ENCODE measurements at places on chromosomes 12 and 14.
A peak's percentile ranks its signal among the peaks of the same experiment; 100 is the strongest.

- DNase-seq: no peak
Measured at GRCh38 chr14:29446971-29447370, 480.7 kb downstream of the PRKD1 start.

GRCh38 chr14:92004062-92004461, 35.8 kb downstream of the TRIP11 start:
- DNase-seq: no peak

GRCh38 chr14:102870994-102871831, 51.2 kb upstream of the AMN start:
- DNase-seq: no peak

- peak; percentile 74 for DNase-seq
Measured at GRCh38 chr12:108832730-108833354, 24.5 kb downstream of the SSH1 start.

GRCh38 chr12:75476071-75476470, 4.5 kb upstream of the GLIPR1 start:
- DNase-seq: no peak

GRCh38 chr12:107318556-107318805, 225.1 kb upstream of the CRY1 start:
- DNase-seq: no peak

- DNase-seq: no peak
Measured at GRCh38 chr12:66379616-66380015, 77.3 kb downstream of the HELB start.

- DNase-seq: no peak
Measured at GRCh38 chr14:64845878-64846277, 33.8 kb downstream of the SPTB start.

DNA sequence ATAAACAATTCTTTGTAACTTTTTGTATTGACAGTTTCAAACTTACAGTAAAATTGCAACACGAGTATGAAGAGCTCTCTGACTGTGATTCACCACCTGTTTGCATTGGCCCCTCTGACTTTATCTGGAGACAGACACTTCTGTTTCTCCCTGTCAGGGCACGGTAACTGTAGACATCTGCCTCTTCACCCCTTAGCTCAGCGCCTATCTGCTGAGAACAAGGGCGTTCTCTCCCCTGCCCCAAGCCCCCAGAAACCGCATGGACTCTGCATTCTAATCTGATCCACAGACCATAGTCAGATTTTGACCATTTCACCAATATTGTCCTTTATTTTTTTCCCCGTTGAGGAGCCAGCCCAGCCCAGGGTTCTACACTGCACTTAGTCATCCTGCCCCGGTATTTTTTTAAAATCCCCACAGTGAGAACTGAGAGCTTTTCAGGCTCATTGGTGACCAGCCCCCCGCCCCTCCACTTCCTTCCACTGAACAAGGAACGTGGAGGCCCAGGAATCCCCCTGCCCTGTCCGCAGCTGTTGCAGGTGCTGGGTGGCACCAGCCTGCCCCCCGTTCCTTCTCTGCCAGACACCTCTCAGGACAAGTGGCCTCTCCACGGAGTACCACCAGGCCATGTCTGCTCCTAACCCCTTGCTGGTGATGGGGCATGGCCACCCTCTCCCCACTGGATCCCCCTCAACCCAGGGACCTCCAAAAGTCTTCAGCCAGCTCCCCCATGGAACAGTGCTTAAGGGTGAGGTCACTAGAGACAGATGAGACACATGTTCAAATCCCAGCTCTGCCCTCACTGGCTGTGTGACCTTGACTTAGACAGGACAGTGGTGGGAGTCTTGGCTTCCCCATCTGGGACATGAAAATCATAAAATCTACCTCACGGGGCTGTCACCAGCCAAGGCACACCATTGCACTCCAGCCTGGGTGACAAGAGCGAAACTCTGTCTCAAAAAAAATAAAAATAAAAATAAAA, 11.2 kb downstream of the RHOF start:
- DNase-seq: no peak

- DNase-seq: no peak
Measured at GRCh38 chr14:102878174-102878969, 44.1 kb upstream of the AMN start.

DNA sequence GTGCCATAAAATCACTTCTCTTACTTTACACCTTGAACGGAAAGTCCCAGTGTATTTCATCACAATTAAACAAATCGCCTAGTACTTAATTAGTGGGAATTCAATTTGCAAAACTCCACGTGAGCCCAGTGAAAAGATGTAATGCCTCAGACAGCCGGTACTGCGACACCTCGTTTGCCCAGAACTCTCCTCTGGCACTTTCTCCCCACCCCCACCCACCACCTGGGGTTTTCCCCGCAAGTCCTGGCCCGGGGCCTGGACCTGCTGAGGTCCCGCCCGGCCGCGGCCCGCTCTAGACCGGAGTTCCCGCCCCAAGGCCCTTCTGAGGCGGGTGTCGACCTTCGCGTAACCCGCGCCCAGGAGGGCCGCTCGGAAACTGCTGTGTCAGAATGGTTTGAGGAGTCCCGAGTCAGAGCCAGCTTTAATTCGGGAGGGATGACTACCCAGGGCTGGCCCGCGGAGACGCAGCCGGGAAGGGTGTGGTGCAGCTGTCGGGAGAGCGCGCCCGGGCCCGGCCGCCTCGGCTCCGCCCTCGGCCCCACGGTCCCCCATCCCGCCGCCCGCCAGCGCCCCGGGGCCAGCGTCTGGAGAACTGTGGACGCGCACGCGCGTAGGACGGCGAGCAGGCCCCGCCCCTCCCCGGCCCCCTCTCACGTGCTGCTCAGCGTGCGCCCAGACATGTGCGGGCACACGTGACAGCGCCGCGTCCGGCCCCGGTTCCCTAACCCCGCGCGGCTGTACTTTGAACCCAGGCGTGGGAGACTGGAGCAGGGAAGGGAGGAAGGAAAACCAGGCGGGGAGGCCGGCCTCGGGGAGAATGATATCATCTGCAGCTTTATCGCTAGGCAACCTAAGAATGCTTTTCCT, 10.8 kb downstream of the BHLHE41 start:
- DNase-seq: peak; percentile 74

GRCh38 chr12:102954134-102954533, 3.3 kb upstream of the ASCL1 start:
- DNase-seq: no peak

DNA sequence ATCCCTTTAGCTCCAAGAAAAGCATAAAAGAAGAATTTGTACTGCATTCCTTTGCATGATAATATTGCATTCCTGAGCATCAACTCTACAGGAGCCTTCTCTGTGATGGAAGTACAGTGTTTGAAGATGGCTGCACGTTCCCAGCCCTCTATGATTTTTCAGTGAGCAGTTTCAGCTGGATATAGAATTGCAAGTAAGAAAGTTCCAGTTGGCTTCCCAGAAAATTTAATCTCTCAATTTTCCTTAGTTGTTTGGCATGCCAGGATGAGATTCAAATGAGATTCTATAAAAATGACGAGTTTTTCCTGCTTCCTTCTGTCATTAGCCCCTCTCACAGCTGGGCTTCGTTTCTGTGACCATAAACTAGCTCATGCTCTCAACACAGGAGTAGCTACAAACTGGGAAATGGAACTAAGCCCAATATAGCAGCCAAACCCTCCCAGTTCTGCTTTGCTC, 109.9 kb downstream of the TTC8 start:
- DNase-seq: no peak

- no peak for DNase-seq
Measured at GRCh38 chr12:32309811-32310736, 89.3 kb upstream of the FGD4 start.

GRCh38 chr12:12979731-12980259, 20.3 kb downstream of the HEBP1 start:
- DNase-seq: no peak

GRCh38 chr14:38366374-38366773, 110.5 kb upstream of the CLEC14A start:
- no peak for DNase-seq

DNA sequence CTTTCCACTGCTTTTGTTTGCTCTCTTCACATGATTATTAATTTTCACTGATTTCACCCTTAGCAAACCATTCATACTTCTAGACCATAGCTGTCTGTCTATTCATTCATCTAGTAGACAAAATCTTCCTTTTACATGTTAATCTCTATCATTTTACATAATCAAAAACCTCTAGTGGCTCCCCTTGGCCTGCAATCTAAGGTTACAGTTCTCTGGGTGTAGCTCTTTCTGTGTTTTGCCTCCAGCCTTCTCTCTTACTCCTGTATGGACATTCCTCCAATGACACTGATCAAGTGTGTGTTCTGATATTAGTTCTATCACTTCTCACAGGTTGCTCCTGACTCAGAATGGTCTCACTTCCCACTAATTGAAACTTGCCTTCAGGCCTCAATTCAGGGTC, 56.4 kb downstream of the PRKCH start:
- DNase-seq: no peak

GRCh38 chr12:26791301-26791791, 41.6 kb downstream of the ITPR2 start:
- DNase-seq: no peak

DNA sequence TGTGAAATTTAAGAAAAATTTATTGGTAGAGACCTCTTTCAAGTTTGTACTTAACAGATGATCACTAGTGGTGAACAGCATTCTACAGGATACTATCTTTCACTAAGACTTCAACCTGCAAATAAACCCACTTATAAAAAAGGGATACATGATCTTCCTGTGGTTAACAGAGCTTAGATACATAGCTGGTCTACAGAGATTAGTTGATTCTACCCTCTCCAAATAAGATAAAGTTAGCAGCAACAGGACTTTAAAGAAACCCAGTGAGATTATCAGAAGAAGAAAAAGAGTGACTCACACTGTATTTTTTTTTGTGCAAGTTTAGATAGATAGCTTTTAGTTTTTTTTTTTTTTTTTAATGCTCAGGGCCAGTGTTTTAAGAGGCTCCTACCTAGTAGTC, 34.5 kb downstream of the USP44 start:
- no peak for DNase-seq

DNA sequence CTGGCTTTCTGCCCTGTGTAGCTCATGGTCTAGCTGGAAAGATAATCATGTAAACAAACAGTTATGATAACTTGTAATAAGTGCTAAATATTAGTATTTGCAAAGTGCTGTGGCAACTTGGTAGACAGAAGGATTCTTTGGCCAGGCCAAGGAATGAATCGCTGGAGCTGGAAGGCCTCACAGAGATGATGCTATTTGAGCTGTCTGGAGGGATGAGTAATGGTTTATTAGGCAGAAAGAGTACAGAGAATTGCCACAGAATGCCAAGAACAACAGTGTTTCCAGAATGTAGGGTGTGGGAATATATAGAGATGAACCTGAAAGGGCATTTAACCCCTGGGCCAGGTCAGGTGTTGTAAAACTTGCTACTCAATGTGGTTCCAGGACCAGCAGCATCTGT, 27.6 kb downstream of the OTX2 start:
- DNase-seq: no peak

DNA sequence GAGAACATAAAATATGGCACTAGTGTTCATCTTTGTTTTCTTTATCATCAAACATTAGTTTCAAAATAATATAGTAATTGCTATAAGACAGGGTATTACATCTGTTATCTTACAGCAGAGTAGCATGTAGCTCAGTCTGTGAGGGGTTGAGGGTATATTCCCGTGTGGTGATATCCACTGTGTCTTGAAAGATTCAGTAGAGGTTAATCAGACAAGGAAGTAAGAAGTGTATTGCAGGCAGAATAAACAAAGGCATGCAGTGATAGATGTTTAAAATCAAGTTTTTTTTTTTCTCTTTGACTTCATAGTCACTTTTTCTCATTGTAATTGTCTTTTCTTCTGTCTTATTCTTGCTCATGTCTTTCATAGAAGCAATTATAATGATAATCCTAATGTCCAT, 48.3 kb downstream of the METTL25 start:
- no peak for DNase-seq

GRCh38 chr12:101713059-101713682, 15.7 kb downstream of the CHPT1 start:
- DNase-seq: no peak

GRCh38 chr14:37453985-37454384, 141.1 kb downstream of the FOXA1 start:
- DNase-seq: no peak

GRCh38 chr12:7169951-7170350, 19.5 kb upstream of the PEX5 start:
- DNase-seq: no peak

DNA sequence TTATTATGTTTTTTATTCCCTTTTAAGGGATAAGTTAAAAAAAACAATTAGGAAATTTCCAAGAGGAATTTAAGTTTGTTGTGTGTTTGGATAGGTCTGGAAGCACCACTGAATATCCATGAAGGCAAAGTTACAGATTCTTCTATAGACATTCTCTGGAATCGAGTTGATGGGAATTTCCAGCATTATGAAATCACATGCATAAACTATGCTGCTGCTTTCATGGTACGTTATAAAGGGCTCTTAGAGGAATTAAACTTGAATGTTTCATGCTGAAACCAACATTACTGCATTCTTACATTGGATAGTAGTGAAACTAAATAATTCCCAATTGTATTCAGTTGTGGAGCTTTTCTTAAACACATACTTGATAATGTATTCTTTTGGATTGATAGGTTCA, 21.5 kb upstream of the PTPRQ start:
- no peak for DNase-seq

DNA sequence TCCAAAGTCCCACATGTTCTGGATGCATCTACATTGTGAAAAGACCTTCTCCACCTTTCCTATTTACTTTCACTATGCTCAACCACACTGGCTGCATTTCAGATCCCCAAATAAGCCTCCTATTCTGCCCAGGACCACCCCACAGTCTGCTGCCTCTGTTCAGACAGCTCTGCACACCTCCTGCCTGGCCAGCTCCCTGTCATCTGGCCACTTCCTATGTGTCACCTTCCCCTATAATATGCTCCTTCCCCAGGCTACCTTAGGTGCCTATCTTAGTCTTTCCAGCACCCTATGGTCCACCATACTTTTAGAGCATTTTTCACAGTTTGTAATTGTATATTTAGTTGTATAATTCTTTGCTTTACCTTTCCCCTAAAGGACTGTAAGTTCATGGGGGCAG, 50.5 kb downstream of the IFNG start:
- no peak for DNase-seq

DNA sequence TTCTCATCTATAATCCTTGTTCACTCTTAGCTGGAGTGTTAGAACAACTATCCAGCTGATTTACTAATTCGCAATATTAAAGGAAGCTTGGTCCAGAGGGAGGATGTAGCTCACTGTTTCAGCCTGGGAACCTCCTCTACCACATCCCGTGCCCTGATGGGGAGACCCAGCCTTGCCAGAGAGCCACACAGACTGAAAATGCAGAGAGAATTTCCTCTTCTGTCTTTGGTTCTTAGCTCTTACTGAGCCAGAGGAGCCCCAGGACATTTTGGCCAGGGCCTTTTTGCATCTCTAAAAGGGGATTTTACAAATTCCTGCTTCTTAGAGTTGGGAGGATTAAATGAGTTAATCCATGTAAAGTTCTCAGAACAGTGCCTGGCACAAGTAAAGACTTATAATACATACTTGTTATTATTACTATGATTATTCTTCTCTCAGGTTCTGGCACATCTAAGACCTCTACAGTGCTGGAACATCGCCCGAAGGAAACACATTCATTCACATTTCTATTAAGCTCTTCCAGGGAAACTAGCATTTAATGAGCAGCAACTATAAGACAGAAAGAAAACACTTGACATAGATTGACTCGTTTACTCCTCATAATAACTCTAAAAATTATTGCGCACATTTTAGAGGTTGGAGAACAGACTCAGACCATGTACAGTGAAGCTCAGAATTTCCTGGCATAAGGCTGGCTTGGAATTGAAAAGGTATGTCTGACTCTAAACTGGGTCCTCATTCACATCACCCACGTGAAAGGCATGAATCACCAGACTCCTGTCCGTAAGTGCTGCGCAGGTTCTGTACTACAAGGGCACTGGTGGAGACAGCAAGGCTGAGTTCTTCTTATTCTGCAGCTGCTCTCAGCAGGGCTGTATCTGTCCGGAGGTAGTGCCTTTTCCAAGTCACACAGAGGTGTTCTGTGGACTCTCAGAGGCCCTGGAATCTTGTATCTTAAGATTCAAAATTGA, 27.8 kb upstream of the AEBP2 start:
- DNase-seq: no peak
